ENCODE measurements at places on chromosomes 13 and 19. TPM values are rescaled to one million over a fixed set of nuclear protein-coding genes. Genes with fewer than 3 reads are reported as not detected.

DNA sequence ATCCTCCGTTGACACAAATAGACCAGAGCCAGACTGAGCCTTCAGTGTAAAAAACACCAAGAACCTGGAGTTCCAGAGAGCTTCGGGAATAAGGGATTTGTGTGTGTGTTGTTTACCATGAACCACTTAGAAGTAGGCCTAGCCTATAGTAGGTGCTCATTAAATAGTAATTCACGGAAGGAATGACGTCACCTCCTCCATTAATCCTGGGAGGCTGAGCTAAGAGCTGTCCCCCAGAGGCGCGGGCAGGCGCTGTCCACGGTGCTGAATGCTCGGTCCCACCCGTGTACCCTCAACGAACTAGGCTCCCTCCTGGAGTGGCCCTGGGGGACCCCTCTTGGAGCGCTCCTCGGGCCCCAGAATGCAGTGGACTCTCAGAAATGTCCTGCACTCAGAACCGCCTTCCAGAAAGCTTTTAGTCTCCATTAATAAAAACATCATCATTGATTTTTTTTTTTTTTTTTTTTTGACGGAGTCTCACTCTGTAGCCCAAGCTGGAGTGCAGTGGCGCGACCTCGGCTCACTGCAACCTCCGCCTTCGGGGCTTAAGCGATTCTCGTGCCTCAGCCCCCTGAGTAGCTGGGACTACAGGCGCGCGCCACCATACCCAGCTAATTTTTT lies 6.5 kb downstream of the UNC13A start:
- DNase-seq, result no peak

- DNase-seq, result no peak
These were observed 242.9 kb upstream of the DACH1 start for GRCh38 chr13:72109863-72110262.

DNA sequence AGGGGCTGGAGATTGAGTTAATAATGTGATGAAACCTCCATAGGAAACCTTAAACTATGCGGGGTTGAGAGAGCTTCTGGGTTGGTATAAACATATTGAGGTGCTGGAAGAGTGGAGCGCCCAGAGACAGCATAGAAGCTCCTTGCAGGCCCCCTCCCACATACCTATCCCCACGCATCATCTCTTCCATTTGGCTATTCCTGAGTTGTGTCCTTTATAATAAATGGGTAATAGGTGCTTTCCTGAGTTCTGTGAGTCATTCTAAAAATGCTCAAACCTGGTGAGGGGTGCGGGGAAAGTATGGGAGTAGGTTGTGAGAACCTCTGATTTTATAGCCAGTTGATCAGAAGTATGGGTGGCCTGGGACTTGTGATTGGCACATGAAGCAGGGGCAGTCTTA lies 14.6 kb downstream of the CCDC122 start:
- DNase-seq, result no peak

GRCh38 chr13:113947311-113948033 lies 26.4 kb downstream of the C13orf46 start:
- no peak for DNase-seq

- no peak for DNase-seq
These were observed at the start of gene FFAR1 for GRCh38 chr19:35347171-35347929. TSS of gene FFAR1 (plus strand) at chr19:35347902. CDS start at chr19:35351552, 3,650 bp downstream.

GRCh38 chr13:95485045-95485517 lies 67.4 kb upstream of the CLDN10 start:
- DNase-seq, result no peak

GRCh38 chr19:33304371-33304759 lies 2.0 kb upstream of the CEBPA start:
- DNase-seq, result no peak

DNA sequence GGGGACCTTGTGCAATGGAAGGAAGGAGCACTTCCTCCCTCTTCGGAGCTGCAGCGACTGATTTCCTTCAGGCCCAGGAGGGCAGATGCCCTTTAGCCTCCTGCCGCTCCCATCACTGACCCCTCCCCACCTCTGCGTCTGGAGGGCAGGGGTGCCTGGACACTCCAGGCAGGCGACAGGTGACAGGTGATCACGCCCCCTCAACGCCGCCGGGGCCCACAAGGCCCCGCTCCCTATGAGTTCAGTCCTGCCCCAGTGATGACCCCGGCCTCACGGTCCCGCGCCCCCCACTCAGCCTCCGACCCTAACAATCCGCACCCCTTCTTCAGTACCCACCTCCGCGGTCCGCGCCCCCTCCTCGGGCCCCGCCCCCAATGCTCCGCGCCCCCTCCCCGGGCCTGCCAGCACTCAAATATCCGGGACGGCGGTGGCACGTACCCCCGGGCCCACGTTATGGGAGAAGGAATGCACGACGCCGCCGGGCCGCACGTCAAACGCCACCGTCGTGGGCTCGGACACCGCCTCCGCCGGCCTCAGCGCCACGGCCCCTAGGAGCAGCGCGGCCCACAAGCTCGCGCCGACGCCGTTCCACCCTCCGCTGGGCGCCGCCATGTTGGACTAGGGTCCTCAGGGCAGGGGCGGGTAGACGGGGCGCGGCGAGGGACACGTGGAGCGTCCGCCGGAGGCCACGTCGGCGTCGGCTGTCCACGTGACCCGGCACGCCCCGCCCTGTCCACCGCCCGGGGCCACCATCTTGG lies at the start of gene MYDGF:
MYDGF (minus strand) TSS at position 620 of the 758 bp plus-strand sequence; CDS start at position 612, 8 bp downstream.
- DNase-seq, result peak; percentile 43

GRCh38 chr19:53002479-53002878 lies 11.2 kb upstream of the ERVV-1 start:
- DNase-seq, result no peak

DNA sequence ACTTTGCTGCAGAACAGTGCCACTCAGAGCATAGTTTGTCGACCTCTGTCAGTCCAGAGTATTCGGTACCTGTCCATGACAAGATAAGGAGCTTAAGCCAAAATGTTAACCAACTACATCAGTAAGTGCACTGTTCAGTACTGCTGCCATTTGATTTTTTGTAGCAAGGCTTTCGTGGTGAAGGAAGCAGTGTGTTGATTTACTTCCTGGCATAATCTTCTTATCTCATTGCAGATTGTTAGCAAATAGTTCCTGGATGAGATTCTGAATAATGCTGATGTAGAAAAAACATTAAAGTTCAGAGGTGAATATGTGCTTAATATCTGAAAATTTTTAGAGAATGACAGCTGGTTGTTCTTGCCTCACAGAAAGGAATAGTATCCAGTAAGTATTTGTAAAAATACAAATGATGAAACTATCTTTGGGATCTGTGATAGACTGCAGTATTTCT lies 85.7 kb downstream of the LRRC63 start:
- no peak for DNase-seq

GRCh38 chr13:59415498-59415897 lies 748.2 kb downstream of the DIAPH3 start:
- DNase-seq, result no peak

DNA sequence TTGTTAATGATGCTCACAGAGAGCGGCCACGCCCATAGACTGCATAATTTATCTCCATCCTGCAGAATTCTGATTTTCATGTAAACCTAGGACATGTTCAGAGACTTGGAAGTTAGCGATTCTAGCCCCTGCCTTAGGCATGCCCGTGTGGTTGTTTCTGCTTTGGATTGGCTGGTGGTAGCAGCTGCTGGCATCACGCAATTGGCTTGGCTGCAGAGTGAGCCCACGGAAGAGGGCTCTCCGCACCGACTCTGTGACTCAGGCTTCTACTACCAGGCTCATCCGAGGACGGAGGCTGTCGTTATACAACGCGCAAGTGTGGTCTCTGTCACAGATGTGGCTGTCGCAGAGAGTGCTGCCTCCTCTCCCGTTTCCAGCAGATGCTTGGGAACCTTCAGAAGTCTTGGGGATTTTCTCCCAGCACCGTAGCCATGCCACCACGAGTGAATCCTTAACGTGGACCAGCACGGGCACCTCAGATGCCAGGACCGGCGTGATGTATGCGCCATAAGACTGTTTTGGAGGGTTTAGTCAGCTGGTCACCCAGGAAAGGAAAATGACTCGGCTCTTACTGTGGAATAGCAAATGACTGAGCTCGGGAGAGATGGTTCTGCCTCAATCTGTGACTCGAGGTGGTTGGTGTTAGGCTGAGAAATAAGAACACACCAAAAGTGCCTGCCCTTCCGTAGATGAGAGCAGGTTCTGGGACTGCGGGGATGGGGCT lies 61.0 kb upstream of the F7 start:
- DNase-seq, result no peak

DNA sequence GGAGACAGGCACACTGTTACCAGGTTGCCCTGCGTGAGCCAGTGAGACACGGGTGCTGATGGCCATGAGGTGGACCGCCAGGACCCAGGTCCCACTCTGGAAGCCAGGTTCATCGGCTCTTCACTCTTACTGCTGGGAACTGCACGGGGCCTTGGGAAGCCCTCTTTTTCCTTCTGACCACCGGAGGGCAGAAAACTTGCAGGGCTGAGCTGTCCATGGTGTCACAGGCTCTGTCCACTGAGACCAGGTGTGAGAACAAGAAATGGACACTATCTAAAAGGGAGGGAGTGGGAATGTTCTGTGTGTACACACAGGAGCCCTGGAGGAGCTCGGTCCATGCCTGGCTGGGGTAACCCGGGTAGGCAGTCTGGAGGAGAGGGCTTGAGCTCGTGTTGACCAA lies 93.4 kb downstream of the UQCRFS1 start:
- DNase-seq, result no peak

DNA sequence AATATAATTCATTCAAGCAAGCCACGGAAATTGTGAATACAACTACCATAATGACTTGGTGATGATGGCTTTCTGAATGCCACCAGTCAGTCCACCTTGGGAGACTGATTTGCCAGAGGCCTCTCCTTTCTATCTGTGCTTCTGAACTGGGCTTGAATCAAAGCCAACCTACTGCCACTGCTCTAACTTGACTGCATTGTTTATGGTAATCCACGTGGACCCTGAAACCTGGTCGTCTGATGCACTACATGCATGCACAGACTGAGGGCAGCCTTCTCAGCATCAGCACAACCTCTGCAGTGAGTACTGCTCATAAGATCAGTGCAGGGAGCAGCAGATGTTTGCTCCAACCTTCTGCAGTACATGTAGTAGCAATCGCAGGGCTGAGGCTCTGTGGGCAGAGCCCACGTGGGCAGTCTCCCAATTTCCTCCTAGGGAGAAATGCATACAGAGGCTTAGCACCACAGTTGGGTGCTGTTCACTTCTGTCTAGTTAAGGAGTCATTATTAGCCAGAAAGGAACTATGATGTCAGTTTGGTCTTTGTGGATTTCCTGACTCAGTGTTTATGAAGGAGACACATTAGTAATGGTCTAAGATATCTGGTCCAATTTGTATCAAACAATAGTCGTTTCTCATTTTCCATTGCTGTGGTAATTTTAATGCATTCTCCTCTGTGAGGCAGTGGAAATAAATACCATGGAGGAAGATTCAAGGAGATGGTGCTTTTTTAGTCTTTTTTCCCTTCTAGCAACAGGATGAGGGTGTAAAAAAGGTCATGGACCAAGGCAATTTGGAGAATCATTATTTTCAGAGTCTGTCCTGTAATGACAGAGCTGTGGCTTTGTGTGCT lies 82.5 kb downstream of the AKAP11 start:
- peak; percentile 21 for DNase-seq

DNA sequence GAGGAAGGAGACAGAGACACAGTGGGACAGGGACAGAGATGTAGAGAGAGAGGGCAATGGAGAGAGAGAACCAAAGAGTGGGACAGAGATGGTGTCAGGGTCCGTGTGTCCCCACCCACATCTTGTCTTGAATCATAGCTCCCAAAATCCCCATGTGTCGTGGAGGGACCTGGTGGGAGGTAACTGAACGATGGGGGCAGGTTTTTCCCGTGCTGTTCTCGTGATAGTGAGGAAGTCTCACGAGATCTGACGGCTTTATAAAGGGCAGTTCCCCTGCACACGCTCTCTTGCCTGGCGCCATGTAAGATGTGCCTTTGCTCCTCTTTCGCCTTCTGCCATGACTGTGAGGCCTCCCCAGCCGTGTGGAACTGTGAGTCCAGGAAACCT lies 7.5 kb upstream of the PLA2G4C start:
- no peak for DNase-seq

DNA sequence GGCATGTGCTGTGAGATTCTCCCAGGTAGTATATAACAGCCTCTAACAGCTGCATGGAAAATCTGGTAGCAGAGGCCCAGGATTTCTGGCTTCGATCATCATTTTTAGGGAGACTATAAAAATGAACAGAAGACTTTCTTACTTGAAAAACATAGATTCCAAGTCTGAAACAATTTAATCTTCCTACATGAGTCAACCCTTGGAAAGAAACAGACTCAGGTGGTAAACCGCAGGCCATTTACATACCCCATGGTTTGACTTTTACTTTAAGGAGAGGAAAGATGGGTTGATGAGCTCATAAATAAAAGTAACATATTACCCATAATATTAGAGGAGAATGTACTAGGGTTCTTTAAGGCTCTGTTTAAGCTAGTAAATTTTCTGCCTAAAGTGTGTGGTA lies 121.6 kb downstream of the CYSLTR2 start:
- no peak for DNase-seq

- no peak for DNase-seq
These were observed 5.7 kb downstream of the ATP4A start for GRCh38 chr19:35557539-35558399.

- DNase-seq, result no peak
These were observed 88.8 kb downstream of the GNG7 start for GRCh38 chr19:2613507-2614295.

DNA sequence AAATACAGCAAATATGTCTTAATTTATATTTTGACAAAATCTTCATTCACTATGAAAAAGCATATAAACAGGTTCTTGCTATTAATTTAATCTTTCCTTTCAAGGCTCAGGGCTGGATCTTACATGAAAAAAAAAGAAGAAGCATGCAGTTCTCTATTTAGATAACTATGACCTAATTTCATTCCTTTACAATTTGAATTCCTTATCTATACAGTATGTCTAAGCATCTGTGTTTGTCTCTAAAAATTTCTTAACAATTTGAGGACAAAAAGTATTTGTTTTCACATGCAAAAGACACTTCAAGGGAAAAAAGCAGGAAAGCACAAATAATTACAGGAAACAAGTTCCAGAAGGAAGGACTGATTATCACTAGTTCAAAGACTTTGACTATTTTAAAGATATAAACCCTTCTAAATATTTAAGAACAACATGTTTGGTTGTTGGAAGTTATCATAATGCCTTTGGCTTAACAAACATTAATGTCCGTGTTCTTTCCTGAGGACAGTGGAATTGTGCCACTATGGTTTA lies 157.5 kb downstream of the TBC1D4 start:
- DNase-seq, result no peak

DNA sequence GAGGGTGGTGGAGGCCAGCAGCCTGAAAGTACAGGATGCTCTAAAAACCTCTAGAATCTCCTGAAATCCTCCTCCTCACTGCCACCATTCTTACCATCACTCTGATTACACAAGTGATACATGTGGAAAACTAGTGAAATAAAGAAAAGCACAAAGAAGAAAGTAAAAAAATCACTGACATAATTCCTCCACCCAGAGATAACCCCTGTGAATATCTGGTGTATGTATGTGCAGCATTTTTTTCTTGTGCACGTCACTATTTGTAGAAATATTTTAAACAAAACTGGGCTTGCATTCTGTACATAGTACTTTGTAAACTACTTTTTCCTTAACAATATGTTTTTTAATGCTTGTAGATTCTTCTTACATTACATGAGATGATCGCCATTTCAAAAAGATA lies 73.2 kb downstream of the CDADC1 start:
- no peak for DNase-seq

KIR2DL4 gene
- not detected for total RNA-seq

ALDH16A1 gene
- total RNA-seq, result 21.8 TPM

KANK3 gene
- total RNA-seq, result 8.1 TPM

FPR2 gene
- total RNA-seq, result not detected

IFNL1 gene
- not detected for total RNA-seq

SYT5 gene
- total RNA-seq, result 0.17 TPM

CDX2 gene
- total RNA-seq, result not detected

LIN7B gene
- 5.8 TPM for total RNA-seq

GPR12 gene
- total RNA-seq, result not detected

PRDX2 gene
- 396 TPM for total RNA-seq

MRPL4 gene
- 98.7 TPM for total RNA-seq

CRX gene
- not detected for total RNA-seq

ZNF256 gene
- total RNA-seq, result 3.1 TPM

PABPC3 gene
- total RNA-seq, result 0.58 TPM

All from kidney epithelial cell (primary cell).